ENCODE measurements at places on chromosomes 1 and 21.

DNA sequence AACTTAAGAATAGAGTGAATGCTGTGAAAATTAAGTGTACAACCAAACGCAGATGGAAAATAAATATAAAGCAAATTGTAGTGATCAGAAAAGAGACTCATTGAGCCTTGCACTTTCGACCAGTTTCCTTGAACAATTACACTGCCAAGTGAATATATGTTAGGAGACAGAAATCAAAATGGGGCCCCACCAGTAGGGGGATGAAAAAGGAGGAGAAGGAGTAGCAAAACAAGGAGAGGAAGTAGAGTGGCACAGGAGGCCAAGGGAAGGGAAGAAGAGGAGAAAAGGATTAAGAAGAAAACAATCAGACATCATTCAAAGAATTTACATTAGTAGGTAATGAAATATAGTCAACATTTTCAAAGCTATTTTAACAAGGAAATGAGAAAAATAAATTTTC lies 1770.6 kb downstream of the PLA2G4A start:
- DNase-seq: no peak

GRCh38 chr1:245467804-245468203 lies 313.0 kb downstream of the KIF26B start:
- no peak for DNase-seq

GRCh38 chr1:76939817-76940216 lies 72.5 kb downstream of the ST6GALNAC5 start:
- DNase-seq: no peak

DNA sequence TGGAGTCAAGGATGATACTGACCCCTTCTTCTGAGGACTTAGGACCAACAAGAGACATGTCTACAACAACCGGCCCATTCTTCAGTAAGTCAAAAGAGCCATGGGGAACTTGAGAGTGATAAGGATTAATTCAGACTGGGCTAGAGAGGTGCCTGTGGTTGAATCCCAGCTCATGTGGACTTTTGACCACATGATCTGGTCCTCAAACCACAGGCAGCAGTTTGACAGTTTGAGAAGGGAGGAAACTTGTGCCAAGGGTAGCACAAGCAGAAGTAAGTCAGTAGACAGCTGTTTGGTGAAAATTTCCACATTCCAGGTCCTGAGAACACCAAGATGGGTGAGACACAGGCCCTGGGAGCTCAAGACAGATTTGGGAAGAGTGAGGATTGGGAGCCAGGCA lies 19.8 kb downstream of the SH3BP5L start:
- no peak for DNase-seq

- no peak for DNase-seq
These were observed 1.5 kb downstream of the SNX27 start for GRCh38 chr1:151613282-151613780.

GRCh38 chr1:30777904-30778153 lies 20.3 kb upstream of the LAPTM5 start:
- DNase-seq: no peak

DNA sequence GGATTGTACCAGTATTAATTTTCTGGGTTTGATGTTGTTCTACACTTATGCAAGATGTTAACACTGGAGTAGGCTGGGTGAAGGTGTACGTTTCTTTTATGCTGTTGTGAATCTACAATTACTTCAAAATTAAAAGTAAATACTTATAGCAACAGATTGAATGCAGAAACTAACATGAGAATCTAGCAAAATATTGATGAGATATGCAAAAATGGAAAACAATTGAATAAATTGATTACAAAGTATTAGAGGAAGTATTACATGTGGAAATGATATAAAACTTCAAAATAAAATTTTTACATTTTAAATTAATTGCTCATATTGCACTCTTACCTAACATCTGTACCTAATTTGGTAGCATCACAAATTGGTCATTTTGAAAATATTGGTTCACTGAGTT lies 5.7 kb upstream of the SPRR3 start:
- no peak for DNase-seq

GRCh38 chr1:145906954-145907753 lies 2.7 kb downstream of the ITGA10 start:
- DNase-seq: no peak

DNA sequence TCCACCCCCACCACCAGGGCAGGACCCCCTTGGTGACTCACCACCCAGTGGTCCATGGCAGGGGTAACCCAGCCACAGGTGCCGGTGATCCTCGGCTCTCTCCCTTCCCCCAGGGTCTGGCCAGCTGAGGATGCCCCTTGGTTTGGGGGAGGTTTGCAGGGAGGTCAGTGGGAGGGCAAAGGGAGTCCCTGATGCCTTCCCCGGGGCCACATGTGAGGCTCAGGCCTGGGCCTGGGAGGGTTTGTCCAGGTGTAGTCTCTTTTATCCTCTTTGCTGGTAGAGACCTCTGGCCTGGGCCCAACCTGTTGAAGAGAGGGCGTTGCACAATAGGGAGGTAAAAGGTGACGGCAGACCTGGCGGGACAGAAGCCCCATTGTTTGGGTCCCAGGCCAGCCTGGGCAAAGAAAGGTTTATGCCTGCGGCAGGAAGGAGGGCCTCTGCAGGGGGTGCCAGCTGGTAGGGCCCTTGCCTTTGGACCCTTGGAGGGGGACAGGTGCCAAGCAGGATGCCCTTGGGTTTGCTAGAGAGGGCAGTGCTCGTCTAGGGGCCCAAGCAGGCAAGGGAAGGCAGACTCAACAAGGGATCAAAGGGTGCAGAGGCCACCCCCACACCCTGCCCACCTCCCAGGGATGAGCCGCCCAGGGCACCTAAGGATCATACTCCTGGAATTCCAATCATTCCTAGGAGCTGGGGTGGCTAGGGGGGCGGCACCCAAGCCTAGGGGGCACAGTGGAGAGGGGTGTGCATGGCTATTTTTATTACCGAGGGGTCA lies 760 bp upstream of the TINAGL1 start:
- DNase-seq: no peak

All from NCI-H1436 treated with DMSO at 0.1 percent for 48 hours (cell line).